Chondrocyte (in vitro differentiated cells): ENCODE measurements at places on chromosomes 5 and 9.

DNA sequence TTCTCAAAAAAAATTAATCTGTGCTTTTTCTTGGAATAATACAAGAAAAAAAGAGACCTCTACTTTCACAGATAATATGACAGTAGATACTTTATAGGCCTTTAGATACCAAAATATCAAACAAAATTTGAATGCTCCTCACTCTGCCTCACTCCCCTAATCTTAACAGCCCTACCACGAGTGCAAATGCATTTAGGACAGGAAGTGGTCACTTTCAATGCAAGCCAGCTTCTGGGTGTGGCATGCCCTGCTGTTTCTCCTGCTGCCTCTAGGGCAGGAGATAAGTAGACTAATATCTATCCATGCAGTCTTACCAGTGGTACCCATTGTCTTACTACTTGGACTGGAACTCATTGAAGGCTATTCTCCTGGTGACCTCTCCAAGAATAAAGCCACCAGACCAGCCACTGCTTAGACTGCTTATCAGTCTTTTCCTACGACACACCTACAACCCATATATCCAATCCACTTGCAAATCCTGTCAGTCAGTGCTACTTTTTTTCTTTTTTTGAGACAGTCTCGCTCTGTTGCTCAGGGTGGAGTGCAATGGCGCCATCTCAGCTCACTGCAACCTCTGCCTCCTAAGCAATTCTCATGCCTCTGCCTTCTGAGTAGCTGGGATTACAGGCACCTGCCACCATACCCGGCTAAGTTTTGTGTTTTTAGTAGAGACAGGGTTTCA, 23.0 kb downstream of the FRRS1L start:
- H3K4me1 ChIP-seq, result peaks cover 4% of the 10 kb centered on the region
- no peak overlapping the region for H3K4me3 ChIP-seq
- DNase-seq, result no peak
- peaks cover 1% of the 10 kb centered on the region for H3K27me3 ChIP-seq
- H3K27ac ChIP-seq, result no peak overlapping the region

DNA sequence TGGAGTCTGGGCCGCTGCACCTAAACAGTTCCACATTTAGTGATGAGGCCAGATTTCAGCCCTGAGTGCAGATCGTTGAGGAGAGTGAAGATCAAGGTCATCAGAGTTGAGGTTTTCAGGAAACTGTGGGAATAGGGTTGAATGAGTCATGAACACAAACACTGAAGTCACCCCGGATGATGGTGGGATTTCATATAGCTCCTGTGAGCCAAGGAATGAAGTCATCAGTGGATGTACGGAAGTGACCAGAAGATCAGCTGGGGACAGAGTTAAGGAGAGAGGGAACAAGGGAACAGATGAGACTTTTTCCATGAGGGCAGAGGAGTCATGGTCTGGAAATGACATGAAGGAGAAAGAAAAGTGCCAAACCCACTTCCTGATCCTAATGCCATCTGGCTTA, 36.5 kb downstream of the PALM2AKAP2 start:
- no peak overlapping the region for H3K4me3 ChIP-seq
- no peaks in the 10 kb centered on the region for H3K36me3 ChIP-seq
- no peak for DNase-seq
- H3K27ac ChIP-seq, result no peak overlapping the region

GRCh38 chr5:32096891-32097595, 77.1 kb downstream of the GOLPH3 start:
- peak overlapping the region; percentile 30 for H3K27ac ChIP-seq
- no peak for DNase-seq
- no peak overlapping the region for H3K4me3 ChIP-seq
- H3K36me3 ChIP-seq, result peaks cover 25% of the 10 kb centered on the region

DNA sequence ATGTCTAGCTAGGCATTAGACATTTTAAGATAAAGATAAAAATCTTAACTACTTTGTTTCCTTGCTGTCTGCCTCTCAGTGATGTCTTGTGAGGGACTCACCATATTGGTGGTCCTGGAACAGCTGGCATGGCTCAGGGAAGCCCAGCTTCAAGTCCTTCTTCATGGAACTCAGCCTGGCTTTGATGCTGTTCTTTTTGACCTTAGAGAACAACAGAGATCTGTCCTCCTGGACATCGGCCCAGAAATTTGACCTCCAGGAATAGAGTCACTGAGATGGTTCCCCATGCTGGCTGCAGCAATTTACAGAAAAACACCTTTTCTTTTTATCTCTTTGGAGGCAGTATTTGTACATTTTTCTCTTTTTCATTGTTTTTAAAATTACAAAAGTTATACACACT, 235.5 kb upstream of the WWC1 start:
- H3K27ac ChIP-seq, result no peak overlapping the region
- DNase-seq, result no peak
- H3K36me3 ChIP-seq, result no peaks in the 10 kb centered on the region
- no peak overlapping the region for H3K4me3 ChIP-seq

DNA sequence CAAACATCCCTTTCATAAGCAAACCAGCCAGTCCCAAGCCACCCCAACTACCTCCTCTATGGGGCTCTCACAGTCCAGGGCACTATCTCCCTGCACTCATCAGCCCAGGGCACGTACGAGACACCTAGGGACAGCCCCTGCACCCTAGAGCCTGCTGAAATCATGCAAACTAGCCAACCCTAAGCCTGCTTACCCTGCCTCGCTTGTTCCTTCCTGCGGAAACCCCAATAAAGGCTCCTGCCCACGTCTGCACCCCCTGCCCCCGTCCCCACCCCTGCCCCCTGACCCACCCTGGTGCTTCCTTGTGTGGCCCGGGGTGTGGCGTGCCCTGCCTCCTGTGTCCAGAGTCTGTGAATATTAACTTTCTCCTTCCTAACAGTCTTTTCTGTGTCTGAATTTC, 135.9 kb downstream of the GADD45G start:
- H3K4me1 ChIP-seq, result no peaks in the 10 kb centered on the region
- H3K4me3 ChIP-seq, result no peak overlapping the region
- no peak overlapping the region for H3K27ac ChIP-seq
- peaks cover 18% of the 10 kb centered on the region for H3K27me3 ChIP-seq

DNA sequence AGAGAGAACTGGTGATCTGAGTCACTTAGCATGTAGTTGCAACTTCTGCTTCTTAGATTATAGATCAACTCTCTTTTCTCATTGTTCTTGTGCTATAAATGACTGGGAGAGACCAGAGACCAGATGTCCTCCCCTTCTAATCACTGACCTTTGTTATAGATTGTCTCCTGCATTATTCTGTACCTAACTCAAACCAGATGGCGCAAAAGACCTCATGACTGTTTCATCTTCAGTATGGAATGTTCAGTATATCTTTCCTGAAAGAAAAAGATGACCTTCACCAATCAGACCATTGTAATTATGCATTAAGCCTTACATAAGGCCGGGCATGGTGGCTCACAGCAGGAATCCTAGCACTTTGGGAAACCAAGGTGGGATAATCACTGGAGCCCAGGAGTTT, 30.5 kb upstream of the ADAM19 start:
- H3K27ac ChIP-seq, result no peak overlapping the region
- no peaks in the 10 kb centered on the region for H3K36me3 ChIP-seq
- peaks cover 50% of the 10 kb centered on the region for H3K4me1 ChIP-seq
- no peak for DNase-seq
- no peaks in the 10 kb centered on the region for H3K27me3 ChIP-seq
- no peak overlapping the region for H3K4me3 ChIP-seq

GRCh38 chr9:104961238-104961637, 33.3 kb upstream of the ABCA1 start:
- no peak for DNase-seq
- no peaks in the 10 kb centered on the region for H3K36me3 ChIP-seq
- no peaks in the 10 kb centered on the region for H3K27me3 ChIP-seq
- peaks cover 13% of the 10 kb centered on the region for H3K4me1 ChIP-seq

GRCh38 chr5:107687404-107687803, 16.7 kb upstream of the EFNA5 start:
- H3K36me3 ChIP-seq, result peaks cover 6% of the 10 kb centered on the region
- no peak for DNase-seq
- H3K4me3 ChIP-seq, result no peak overlapping the region
- no peaks in the 10 kb centered on the region for H3K27me3 ChIP-seq
- H3K27ac ChIP-seq, result no peak overlapping the region

GRCh38 chr5:113118765-113119164, 142.2 kb downstream of the DCP2 start:
- no peak overlapping the region for H3K27ac ChIP-seq
- peaks cover 10% of the 10 kb centered on the region for H3K36me3 ChIP-seq
- no peak for DNase-seq

DNA sequence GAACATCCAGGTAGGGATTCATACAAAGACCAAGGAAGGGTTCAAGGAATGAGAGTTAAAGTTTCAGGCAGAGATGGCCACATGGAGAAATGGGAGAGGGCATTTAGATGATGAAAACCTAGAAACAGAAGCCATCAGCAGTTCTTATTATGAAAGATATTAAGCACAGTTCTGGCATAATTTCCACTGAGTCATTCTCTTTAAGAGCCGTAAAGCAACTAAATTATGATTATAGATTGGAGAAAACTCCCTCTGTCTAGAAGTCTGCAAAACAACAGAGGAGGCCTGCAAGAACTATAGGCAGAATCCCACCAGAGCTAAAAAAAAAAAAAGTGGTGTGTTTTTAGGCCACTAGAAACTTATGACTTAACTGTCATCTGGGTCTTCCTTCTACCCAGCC, 157.1 kb upstream of the MPDZ start:
- H3K4me3 ChIP-seq, result no peak overlapping the region
- no peaks in the 10 kb centered on the region for H3K36me3 ChIP-seq
- no peak overlapping the region for H3K27ac ChIP-seq

DNA sequence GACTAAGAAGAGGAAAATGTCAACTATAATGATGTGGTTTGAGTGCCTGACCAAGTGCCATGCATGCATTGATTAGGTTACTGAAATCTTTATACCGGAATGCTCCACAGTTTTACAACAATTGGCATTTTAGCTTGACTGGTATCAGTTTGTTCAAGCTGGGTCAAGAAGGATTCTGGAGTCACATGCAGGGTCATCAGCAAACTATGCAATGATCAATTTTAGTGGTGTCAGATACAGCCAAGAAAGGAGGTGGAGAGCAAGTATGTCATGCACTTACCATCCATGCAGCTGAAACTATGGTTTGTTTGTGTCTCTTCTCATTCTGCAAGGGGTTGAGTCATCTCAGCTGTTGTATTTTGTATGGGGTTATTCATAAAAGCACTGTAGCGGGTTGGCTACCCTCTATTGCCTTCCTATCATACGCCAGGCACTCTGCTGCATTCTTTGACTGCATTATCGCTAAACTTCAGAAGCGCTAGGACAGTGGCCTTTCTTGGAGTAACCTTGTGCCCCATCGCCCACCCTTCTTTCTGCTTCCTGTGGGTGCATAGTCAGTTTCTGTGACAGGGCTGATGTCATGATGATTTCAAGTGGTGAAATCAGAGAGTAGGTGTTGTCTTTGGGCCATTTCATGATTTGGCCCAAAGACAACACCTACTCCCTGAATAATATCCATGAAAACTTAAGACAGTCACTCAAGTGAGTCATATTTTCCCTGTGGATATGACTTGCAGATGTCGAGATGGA, 145.4 kb downstream of the MTX3 start:
- no peaks in the 10 kb centered on the region for H3K36me3 ChIP-seq
- no peak overlapping the region for H3K4me3 ChIP-seq
- peaks cover 3% of the 10 kb centered on the region for H3K27me3 ChIP-seq
- peak overlapping the region; percentile 96 for H3K27ac ChIP-seq
- no peak for DNase-seq
